HCT116 (cell line): ENCODE measurements at places on chromosomes 1 and 21. TPM values are rescaled to one million over a fixed set of nuclear protein-coding genes. Genes with fewer than 3 reads are reported as not detected.

DNA sequence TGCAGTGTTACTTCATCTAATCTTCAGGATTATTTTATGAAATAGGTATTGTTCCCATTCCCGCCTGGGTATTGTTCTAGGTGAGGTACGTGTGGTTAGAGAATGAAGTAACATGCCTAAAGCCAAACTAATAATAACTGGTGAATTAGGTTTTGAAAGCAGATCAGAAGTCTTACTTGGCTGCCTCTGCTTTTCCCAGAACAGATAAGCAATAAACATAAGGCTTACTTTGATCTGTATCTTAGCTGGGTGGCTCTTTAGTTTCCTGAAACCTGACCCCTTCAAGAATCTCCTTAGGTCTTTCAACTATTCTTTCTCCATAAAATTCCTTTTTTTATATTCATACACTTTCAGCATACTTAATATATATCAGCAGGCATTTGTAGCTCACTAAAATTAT lies 65.3 kb downstream of the VAV3 start:
- no peak overlapping the region for H3K4me3 ChIP-seq
- no peak for DNase-seq
- H3K27me3 ChIP-seq: peaks cover 25% of the 10 kb centered on the region
- H3K4me1 ChIP-seq: no peaks in the 10 kb centered on the region
- no peak overlapping the region for H3K27ac ChIP-seq

GRCh38 chr1:78586572-78586971 lies 33.7 kb upstream of the IFI44L start:
- H3K4me3 ChIP-seq: no peak overlapping the region
- H3K27me3 ChIP-seq: no peaks in the 10 kb centered on the region
- no peaks in the 10 kb centered on the region for H3K4me1 ChIP-seq
- DNase-seq: no peak
- H3K36me3 ChIP-seq: no peaks in the 10 kb centered on the region
- no peak overlapping the region for H3K27ac ChIP-seq

GRCh38 chr1:82472489-82473131 lies 671.9 kb downstream of the ADGRL2 start:
- H3K4me3 ChIP-seq: no peak overlapping the region
- no peaks in the 10 kb centered on the region for H3K36me3 ChIP-seq
- H3K4me1 ChIP-seq: no peaks in the 10 kb centered on the region
- H3K27me3 ChIP-seq: no peaks in the 10 kb centered on the region
- no peak for DNase-seq
- no peak overlapping the region for H3K27ac ChIP-seq

- no peaks in the 10 kb centered on the region for H3K4me1 ChIP-seq
- no peaks in the 10 kb centered on the region for H3K27me3 ChIP-seq
- no peak for DNase-seq
These were observed 28.3 kb downstream of the SLC30A7 start for GRCh38 chr1:100924212-100924611.

- DNase-seq: no peak
- no peak overlapping the region for H3K27ac ChIP-seq
- no peaks in the 10 kb centered on the region for H3K4me1 ChIP-seq
- no peak overlapping the region for H3K4me3 ChIP-seq
These were observed 5.0 kb downstream of the TMEM240 start for GRCh38 chr1:1535201-1536018.

HAO2 gene
- total RNA-seq: not detected

MYOC gene
- not detected for total RNA-seq

BCL10 gene
- 33.8 TPM for total RNA-seq

LEPROT gene
- 25.7 TPM for total RNA-seq

TMEM269 gene
- total RNA-seq: 0.34 TPM
